ENCODE measurements at places on chromosomes 6 and 20.

- no peak for DNase-seq
Measured at GRCh38 chr6:4319981-4320683, 184.8 kb upstream of the ECI2 start.

- no peak for DNase-seq
Measured at GRCh38 chr6:129748212-129748900, 38.4 kb upstream of the ARHGAP18 start.

- no peak for DNase-seq
Measured at GRCh38 chr20:31608251-31608945, 3.3 kb downstream of the ID1 start.

- DNase-seq = no peak
Measured at GRCh38 chr20:51366155-51366886, 176.2 kb downstream of the NFATC2 start.

DNA sequence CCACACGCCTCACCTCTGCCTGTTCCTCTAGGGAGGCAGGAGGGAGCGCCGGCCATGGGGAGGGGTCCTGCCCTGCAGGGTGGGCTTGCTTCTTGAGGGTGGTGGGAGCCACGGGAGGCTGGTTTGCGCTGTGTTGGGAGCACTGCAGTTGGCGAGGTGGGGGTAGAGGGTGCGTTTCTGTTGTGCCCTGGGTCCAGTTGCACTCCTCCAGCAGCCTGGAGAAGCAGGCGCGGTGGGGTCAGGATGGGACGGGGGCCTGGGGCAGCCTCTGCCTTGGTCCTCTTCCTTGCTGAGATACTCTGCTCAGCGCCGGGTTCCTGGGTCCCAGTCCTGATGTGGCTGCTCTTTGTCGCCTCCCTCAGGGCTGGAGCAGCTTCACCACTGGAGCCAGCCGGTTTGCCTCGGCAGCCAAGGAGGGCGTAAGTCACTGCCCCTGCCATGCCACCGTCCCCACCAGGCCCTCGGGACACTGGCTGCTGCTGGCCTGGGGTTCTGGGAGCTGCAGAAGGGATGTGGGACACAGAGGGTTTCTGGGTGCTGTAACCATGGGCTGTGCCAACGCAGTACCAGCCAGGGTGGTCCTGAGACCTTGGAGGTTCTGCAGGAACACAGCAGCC is 8.4 kb downstream of the ARFGAP1 start:
- DNase-seq = no peak

DNA sequence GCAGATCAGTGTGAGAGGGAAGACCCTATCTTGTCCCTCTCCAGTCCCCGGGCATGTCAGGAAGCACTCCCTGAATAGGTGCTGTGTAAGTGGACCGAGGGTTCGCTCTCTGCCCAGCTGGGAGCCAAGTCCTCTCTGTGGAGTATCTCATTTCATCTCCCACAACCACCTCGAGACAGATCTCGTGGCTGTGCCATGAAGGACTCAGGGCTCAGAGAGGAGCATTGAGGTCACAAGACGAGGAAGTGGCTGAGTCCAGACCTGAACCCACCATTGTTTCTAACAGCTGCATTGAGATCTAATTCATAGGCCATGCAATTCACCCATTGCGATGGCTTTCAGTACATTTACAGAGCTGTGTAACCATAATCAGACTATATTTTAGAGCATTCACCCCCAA is 34.7 kb upstream of the STX16 start:
- DNase-seq = no peak

GRCh38 chr6:95364016-95364604 is 213.2 kb upstream of the MANEA start:
- DNase-seq = no peak

DNA sequence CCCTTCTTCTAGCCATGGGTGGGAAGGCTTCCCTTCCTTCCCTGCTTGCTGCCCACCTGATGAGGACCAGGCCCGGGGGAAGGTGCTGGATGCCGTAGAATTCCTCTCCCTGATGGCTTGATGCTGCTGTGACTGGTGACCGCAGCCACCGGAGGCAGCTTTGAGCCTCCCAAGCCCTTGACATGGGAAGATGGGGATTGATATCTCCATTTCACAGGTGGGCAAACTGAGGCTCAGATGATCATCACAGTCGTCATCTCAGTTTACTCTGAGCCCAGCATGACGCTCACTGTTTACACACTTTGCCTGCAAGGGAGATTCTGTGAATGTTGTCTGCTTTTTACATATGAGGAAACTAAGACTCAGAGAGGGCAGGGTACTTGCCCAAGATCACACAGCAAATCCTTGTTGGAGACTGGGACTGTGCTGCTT is 43.9 kb downstream of the SRC start:
- DNase-seq = no peak

- DNase-seq = no peak
Measured at GRCh38 chr6:113402544-113402943, 454.6 kb upstream of the MARCKS start.

- DNase-seq = no peak
Measured at GRCh38 chr6:149856256-149856994, 7.7 kb downstream of the LRP11 start.

DNA sequence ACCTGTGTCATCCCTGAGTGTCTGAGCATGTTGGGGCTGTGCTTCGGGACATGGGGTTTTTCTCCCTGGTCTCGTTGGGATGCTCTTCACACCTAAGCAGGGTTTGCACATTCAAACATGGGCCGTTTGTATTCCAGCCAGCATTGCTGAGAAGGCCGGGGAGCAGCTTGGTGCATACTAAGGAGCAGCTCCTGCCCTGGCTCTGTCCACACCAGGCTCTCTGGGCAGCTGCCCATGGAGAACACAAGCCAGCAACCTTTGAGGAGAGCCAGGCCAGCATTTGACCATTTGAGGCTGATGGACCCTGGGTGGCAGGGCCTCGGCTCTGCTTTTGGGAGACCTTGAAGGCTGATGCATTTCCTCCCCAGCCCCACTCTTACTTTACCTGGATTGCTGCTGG is 92.1 kb downstream of the PHACTR3 start:
- no peak for DNase-seq

DNA sequence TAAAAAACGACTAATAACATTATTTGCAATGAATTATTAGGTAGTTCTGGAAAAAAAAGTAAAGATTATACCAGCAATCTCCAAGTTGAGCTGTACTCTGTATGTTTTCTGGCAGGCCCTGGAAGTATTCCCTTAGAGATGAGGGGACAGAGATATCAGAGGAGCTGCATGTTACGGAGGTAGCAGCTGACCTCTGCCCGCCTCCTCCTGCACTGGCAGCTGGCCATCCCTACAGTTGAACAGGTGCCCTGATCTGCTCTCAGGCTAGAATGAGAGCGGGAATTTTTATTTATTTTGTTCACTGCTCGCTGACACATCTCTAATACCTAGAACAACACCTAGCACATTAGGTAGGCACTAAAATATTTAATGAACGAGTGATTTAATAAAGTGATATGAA is 23.1 kb downstream of the FBXL4 start:
- no peak for DNase-seq

DNA sequence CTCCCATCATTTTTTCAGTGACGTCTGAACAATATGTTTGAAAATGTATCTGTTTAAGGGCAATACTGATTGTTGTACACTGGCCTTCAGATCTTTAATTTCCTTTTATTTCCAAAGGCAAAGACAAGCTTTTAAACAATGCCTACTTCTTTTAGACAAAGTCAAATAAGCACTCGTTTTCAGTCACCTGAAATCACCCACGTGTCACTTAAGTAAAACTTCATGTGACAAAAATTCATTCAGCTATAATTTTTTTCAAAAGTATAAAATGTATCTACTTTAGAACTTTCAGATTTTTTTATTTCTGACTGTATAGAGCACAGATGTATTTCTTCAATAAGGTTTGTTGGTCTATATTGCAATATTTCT is 113.5 kb upstream of the BEND6 start:
- no peak for DNase-seq
